Stimulated activated CD4-positive, alpha-beta T cell treated with anti-CD3 and anti-CD28 coated beads, Interleukin-15, amount 100 ng/mL, for 1 hour (primary cell): ENCODE measurements at places on chromosomes 5 and 9.

GRCh38 chr5:29790281-29790680 lies 1403.2 kb upstream of the CDH6 start:
- DNase-seq: no peak

GRCh38 chr5:77850536-77851175 lies 74.5 kb upstream of the TBCA start:
- DNase-seq: no peak

GRCh38 chr5:149961957-149962409 lies 1.4 kb downstream of the SLC26A2 start:
- DNase-seq: no peak

DNA sequence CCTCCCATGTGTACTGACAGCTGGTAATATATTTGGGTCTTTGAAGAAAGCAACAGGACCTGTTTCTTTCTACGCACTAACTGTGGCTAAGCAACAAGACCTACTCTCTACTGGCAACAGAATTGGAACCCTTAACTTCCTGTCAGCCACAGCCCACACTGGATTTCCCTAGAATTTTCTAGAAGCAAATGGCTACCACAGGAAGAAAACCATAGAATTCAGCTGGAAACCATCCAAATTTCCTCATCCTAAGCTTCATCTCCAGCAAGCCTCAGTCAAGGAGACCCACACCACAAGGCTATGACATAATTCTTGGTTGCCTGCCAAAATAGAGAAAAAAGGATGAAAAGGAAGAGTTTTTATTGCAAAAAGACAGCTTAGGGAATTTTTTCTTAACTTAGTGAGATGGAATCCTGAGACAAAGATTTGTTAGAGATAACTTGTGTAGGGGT lies 171.8 kb upstream of the TNC start:
- DNase-seq: no peak

GRCh38 chr9:105062222-105062855 lies 134.4 kb upstream of the ABCA1 start:
- no peak for DNase-seq

DNA sequence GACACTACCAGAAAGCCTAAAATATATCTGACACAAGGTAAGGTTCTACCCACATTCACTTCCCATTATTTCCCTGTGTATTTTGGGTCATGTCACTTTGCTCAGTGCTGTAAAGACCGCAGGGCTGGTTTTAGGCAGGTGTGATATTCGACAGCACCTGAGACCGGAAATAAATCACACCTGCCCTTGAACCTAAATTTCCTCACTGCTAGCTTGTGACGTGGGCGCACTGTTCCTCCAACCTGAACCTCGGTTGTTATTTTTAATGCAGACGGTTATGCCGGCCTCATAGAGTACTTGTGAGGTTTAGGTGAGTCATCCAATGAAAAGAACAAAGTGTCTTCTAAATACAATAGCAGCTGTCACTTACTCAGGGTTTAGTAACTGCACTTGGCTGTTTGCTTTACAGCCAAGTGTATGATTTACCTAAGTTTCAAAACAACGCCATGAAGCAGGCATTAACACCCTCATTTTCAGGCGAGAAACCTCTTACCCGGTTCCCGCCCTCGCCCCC lies 20.7 kb upstream of the ZNF782 start:
- no peak for DNase-seq

DNA sequence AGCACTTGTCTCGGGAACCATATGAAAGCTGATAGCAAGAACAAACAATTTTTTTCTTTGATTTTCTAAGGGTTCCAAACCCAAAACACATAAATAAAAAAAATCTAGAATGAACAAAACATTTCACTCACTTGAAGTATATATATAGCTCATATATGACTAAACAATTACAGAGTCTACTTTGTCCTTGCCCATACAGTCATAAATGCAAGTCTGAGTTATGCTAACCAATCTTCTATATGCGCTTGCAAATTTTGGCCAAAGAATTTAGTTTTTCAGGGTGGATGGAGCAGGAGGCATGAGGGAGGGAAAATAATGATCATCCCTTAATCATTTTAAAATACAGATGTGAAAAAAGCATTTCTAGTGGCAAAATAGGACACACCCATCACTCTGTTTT lies 370.1 kb downstream of the BNC2 start:
- no peak for DNase-seq
